CD4-positive, alpha-beta T cell (primary cell): ENCODE measurements at places on chromosomes 4 and X.

GRCh38 chr4:87688316-87688715, 38.2 kb downstream of the DMP1 start:
- DNase-seq, result no peak

GRCh38 chr4:176778491-176778890, 14.2 kb downstream of the VEGFC start:
- DNase-seq, result no peak

DNA sequence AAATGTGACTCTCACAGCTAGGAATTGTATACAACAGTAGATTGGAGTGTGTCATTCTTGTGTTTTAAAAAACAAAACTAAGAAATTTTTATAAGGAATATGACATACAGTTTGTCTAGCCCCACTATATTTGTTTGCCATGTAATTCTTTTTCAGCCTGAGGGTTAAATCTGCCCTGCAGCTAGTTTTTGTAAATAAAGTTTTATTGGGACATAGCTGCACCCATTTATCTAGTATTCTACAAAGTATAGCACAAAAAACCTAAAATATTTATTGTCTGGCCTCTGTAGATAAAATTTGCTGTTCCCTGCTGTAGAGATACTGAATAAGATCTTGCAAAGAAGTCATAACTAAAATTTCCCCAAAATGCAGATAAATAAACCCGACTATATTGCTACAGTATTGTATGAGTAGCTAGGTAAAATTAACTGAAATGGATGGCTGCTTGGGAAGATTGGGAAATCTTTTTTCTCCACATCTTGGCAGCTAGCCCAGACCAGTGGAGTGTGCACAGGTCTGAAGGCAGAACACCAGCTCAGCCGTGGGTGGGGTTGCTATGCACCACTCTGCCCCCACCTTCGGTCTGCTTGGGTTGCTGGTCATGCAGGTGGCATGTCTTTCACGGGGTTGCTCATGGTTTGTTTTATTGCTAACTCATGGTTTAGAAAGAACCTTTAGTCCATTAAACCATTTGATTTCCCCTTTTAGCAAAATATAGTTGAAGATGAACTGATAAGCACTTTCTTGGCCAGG, 127.9 kb downstream of the KLHL8 start:
- no peak for DNase-seq

DNA sequence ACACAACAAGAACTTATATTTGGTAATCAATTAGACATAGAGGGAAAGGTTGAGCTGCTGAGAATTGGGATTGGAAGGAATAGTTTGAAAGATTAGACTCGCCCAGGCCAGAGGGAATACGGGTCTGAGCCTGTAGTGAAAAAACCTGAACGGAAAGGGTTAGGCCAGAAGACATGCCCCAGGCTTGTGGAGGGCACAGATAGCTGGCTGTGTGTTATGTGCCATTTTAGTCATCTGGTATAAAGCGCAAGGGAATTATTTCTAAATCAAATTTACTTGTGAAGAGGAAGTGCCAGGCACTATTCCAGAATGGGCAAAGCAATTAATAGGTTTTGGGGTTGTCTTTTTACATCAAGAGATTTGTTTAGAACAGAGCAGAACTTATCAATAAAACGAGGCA, 187.5 kb upstream of the ANKRD50 start:
- DNase-seq, result no peak

DNA sequence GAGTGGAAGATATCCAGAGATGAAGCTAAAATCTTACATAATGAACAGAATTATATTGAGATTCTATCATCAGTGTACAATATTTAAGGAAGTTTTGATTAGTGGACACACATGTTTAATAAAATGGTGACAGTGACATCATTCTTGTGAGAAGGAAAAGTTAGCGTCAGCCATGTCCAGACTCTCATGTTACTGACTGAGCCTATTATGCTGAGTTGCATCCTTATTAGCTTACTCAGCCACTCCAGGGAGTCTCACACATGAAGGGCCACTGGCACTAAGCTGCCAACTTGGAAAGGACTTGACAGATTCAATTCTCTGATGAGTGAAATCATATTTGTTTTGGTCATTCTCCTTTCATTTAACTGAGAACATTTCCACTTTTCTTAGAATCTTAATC, 170.6 kb downstream of the BANK1 start:
- DNase-seq, result no peak

DNA sequence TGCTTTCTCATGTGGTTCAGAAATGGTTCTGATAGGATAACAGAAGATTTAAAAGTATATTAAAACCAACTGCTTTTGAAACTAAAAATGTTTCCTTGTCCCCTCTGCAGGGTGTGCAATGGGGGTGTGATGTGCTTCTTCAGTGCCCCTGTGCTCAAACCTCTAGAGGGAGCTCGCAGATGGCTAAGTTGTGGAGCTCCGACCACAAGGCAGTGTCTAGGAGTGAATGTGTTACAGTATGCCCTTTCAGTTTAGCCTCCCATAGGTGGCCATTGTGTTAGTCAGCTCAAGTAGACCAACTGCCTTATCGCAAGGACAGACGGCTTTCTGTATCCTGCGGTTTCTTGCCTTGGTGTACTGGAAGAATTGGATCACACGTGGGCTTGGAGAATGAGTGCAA, 130.5 kb downstream of the TENT5D start:
- no peak for DNase-seq

GRCh38 chrX:136205882-136206380, 45.3 kb downstream of the MAP7D3 start:
- no peak for DNase-seq

DNA sequence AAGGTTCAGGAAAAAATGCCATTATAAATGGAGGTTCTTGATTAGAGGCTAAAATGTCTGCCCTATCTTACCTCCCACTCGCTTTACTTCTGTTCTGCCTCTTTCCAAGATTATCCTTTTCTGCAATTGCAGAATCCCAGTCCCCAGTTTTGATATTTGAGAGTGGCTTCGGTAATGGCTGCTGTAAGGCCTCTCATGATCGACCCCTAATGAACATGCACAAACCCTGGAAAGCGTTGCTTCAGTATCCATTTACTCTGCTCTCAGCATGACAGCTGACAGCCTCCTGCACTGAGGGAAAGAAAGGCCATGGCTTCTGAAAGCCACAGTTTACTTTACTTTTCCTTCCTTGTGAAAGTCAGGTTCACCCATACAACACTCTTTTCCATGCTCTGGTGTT, 325.4 kb upstream of the GALNT7 start:
- no peak for DNase-seq

DNA sequence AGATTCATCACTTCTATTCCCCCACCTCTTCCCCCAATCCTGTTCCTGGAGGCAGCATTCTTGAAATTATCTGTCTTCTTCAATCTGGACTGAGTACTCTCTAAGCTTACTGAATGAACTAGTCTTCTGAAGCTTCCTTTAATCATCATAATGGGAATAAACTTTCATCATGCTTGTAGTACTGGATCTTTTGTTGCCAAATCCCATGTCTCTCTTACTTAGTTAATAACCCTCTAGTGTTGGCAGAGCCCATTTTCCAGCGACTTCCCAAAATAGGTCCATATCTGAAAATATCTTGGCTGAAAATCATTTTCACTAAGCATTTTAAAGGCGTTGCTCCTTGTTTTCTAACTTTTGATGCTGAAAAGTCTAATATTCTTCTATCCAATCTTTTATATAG, 39.6 kb downstream of the RPS6KA3 start:
- no peak for DNase-seq

- no peak for DNase-seq
Measured at GRCh38 chrX:129825746-129826505, 17.8 kb downstream of the ZDHHC9 start.

GRCh38 chr4:38752372-38752940, 30.3 kb downstream of the TLR10 start:
- no peak for DNase-seq

GRCh38 chr4:112312610-112313239, 15.6 kb downstream of the ALPK1 start:
- no peak for DNase-seq

DNA sequence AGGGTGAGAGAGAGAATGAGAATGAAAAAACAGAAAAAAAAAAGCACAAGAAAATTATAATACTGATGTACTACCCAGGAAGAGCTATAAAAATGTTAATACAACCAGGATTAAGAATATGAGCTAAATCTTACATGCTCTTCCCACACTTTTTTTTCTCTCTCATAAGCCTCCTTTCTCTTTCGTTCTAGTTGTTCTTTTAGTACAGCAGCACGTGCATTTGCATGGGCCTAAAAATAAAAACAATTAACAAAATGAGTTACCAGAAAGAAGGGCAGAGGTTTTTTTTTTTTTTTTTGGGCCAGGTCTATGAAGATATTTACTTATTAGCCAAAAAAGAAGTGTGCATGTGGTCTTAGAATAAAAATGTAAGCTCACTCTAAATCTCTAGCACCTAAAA, 105.5 kb downstream of the NEK1 start:
- DNase-seq, result no peak

DNA sequence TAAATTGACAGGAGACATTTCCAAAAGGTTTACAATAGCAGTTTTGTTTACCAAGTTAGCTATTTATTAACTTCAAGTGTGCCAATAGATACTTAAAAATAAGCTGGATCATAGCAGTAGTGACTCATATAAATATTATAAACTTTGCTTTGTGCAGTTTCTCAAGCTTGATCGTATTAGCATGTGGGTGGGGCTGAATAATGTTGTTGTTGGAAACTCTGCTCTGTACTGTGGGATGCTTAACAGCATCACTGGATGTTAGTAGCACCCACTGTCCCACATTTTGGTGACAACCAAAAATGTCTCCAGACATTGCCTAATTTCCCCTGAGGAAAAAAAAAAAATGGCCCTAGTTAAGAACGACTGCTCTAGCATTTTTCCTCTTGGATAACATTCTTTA, 855.2 kb upstream of the ADGRL3 start:
- DNase-seq, result no peak

DNA sequence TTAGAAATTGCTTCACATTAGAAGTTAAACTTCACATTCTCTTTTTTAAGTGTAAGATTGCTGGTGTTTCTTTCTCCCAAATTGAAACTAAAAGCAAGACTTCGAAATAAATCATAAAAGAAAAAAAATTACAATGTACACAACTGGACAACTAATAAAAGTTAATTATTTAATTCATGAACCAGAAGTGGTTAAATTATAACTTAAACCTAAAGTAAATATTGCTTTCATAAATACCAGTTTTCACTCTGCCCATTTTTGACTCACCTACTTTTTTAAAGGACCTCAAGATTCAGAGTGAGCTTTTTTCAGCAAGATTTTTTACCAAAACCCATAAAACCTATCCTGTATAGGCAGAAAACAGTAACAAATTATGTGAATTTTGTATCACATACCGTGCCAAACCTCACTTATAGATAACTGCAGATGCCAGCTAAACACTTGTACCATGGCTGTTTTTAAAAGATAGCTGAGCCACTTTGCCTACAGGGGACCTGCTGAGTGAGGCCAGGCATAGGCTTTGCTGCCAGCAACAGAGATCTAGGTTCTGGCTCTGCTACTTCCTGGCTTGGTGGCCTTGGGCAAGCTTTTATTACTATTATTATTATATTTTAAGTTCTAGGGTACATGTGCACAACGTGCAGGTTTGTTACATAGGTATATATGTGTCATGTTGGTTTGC, 259.8 kb downstream of the NR3C2 start:
- DNase-seq, result no peak
